ENCODE measurements at places on chromosomes 3 and 15. TPM values are rescaled to one million over a fixed set of nuclear protein-coding genes. Genes with fewer than 3 reads are reported as not detected.

GRCh38 chr3:10232137-10232536 lies 16.1 kb upstream of the TATDN2 start:
- DNase-seq: no peak

GRCh38 chr3:119660474-119661440 lies at the start of gene POPDC2:
Gene POPDC2, minus strand, starts transcription at chr3:119660589. Its CDS starts 166 bp downstream, at chr3:119660423.
- no peak for DNase-seq

- no peak for DNase-seq
These were observed 5.3 kb upstream of the GUCA1C start for GRCh38 chr3:108959017-108959416.

DNA sequence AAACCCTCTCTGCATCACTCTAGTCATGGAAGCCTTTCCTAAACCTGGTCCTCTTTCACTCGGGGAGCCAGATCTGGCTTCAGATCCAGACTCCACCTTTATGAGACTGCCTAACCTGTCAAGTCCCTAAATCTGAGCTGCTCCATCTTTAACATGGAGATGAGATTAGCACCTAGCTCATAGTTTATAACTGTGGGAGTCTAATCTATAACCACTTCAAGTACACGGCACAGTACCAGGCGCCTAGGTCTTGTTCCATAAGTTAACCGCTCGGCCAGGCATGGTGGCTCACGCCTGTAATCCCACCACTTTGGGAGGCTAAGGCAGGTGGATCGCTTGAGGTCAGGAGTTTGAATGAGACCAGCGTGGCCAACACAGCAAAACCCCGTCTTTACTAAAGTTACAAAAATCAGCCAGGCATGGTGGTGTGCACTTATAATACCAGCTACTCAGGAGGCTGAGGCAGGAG lies 30.3 kb downstream of the TPM1 start:
- no peak for DNase-seq

The SEMA6D gene
- polyA plus RNA-seq: 49.1 TPM

The SHF gene
- polyA plus RNA-seq: 12.6 TPM

The ROPN1 gene
- not detected for polyA plus RNA-seq

The FAM227B gene
- 8.5 TPM for polyA plus RNA-seq

The MAPKAPK3 gene
- 34.5 TPM for polyA plus RNA-seq

The GOLGA6D gene
- polyA plus RNA-seq: 0.44 TPM

The ARGFX gene
- polyA plus RNA-seq: not detected

The ARRDC4 gene
- polyA plus RNA-seq: 27.0 TPM

The IGF2BP2 gene
- 38.5 TPM for polyA plus RNA-seq
